ENCODE measurements at places on chromosomes 4 and X.

DNA sequence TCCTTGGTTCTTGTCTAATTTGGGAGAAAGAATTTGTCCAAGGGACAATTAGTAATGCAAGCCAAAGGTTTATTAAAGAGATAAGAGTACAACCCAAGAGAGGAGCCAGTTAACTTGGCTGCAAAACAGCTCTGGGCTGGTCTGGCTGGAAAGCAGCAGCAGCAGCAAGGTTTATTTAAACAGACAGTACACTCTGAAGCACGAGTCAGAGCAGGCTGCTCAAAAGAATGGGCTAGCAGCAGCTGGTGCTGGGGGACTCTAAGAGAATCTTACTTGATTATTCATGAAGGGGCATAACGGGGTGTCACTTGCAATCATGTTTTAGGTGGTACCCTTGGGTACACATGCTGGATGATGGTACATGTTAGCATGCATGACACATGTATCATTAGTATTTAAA lies 17.1 kb upstream of the CT47C1 start:
- H3K4me3 ChIP-seq: no peak overlapping the region
- no peak overlapping the region for H3K27ac ChIP-seq
- no peaks in the 10 kb centered on the region for H3K4me1 ChIP-seq
- no peaks in the 10 kb centered on the region for H3K36me3 ChIP-seq
- H3K27me3 ChIP-seq: no peaks in the 10 kb centered on the region

GRCh38 chr4:114284629-114285028 lies 305.2 kb upstream of the ARSJ start:
- DNase-seq: no peak
- no peaks in the 10 kb centered on the region for H3K27me3 ChIP-seq
- no peak overlapping the region for H3K27ac ChIP-seq
- H3K4me1 ChIP-seq: no peaks in the 10 kb centered on the region

DNA sequence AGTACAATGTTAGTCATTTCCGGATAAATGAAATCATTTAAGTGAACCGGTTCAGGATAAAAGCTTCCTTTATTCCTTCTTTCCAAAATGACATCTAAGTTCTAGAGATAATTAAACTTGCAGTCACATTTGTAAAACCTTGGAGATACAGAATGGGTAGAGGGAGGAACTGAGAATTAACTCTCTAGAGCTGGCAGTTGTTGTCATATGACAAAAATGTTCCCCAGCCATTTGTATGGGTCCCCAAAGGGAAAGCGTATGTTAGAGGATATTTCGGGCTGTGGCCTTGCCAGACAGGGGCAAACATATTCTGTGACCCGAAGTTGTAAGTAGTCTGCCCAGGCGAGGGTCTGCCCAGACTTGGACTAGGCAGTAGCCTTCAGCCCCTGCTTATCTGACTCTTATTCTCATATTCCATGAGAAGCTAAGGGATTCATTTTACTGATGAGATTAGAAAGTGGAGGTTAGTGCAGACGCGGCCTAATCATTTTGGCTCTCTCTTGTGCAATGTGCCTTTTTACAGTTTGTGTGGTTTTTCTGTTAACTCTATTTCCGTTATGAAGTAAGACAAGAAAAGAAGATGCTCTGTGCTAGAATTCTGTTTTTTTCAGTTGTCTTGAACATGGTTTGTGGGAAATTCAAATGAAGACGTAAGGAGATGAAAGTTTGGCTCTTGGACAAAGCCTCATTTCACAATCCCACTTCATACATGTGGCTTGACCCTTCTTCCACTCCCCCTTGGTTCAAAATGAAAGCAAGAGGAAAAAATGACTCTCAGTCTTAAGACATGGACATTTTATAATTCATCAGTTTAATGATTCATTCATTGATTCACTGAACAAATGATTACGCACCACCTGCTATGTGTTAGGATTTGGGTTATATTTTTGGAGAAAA lies 2394.2 kb upstream of the AGA start:
- H3K4me1 ChIP-seq: no peaks in the 10 kb centered on the region
- no peak overlapping the region for H3K4me3 ChIP-seq
- DNase-seq: no peak
- H3K27me3 ChIP-seq: no peaks in the 10 kb centered on the region
- H3K36me3 ChIP-seq: no peaks in the 10 kb centered on the region
- H3K27ac ChIP-seq: no peak overlapping the region

GRCh38 chr4:181427076-181427475 lies 816.1 kb upstream of the TENM3 start:
- DNase-seq: no peak
- H3K27ac ChIP-seq: no peak overlapping the region
- no peaks in the 10 kb centered on the region for H3K4me1 ChIP-seq
- no peaks in the 10 kb centered on the region for H3K36me3 ChIP-seq
- H3K27me3 ChIP-seq: no peaks in the 10 kb centered on the region

DNA sequence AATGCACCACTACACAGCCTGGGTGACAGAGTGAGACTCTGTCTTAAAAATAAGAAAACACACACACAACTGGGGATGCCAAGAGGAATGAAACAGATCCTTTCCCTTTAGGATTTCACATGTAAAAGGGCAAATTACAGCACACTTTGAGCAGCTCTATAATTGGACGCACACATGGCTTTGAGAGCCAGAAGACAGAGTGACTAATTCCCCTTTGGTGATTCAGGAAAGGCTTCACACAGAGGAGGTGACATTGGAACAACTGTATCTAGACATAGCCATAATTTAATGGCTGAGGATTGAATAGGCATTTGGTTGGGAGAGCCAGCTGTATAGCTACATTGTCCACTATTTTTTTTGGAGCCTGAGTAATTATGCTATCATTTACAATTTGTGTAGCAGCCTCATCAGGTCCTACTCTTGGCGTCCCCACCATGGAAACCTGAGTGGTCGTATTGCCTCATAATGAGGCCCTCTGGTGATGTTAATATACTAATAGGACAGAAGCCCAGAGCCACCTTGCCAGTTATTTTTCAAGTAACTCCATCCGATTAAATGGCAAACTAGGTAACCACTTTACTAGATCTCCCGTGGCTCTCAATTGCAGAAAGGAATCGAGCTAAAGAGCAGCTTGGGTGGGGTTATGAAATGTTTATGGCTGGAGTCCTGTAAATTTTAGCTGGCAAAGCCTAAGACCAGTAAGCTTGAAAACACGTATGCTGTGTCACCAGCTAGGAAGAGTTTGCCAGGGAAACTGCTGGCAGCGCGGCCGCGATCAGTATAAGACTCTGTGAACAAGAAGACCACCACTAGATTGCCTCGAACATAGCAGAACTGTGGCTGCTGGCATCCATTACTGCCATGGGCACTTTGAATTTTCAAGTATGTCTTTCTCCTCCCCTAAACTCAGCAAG lies 8.5 kb upstream of the PPEF1 start:
- H3K36me3 ChIP-seq: no peaks in the 10 kb centered on the region
- no peak overlapping the region for H3K27ac ChIP-seq
- no peaks in the 10 kb centered on the region for H3K4me1 ChIP-seq

DNA sequence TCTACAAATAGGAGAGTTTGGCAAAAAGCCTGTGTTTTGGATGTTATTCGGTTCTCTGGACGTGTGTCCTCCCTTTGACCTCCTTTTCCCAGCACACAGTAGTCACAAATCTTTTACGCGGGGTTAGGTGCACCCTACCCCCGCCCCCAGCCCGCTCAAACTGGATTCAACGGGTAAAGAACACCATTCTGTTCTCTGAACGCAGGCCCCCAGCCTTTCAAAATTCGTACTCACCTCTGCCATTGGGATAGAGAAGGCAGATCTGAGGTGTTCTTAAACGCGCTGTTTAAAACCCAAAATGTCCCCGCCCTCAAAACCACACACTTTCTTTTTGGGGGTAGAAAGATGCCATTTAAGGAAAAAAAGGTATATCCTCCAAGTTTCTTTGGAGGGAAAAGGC lies 2.7 kb downstream of the LEF1 start:
- peaks cover 7% of the 10 kb centered on the region for H3K27me3 ChIP-seq
- peak overlapping the region; percentile 95 for H3K4me3 ChIP-seq
- DNase-seq: no peak
- peak overlapping the region; percentile 74 for H3K27ac ChIP-seq

GRCh38 chr4:48710446-48711209 lies 69.5 kb downstream of the FRYL start:
- no peak overlapping the region for H3K4me3 ChIP-seq
- no peaks in the 10 kb centered on the region for H3K4me1 ChIP-seq
- peaks cover 4% of the 10 kb centered on the region for H3K36me3 ChIP-seq
- DNase-seq: no peak

- DNase-seq: no peak
- no peak overlapping the region for H3K27ac ChIP-seq
- no peak overlapping the region for H3K4me3 ChIP-seq
These were observed 57.4 kb downstream of the MOSPD2 start for GRCh38 chrX:14930663-14931062.

DNA sequence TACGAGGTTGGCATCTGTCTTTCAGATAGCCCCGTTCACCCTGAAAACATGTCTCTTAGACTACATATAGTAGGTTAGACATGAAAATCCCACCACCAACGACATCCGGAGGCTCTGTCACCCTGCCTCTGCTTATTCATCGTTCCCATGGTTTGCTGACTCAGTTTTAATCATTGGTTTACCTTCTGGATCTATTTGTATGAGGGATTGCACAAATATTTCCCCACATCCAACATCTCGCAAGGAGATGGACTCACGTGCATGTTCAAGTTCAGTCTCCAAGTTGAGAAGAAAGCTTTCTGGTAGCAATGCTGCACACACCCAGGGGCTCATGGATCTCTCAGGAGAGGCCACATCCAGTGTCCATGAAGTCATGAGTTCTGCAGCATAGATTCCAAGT lies 10.8 kb downstream of the CETN2 start:
- DNase-seq: no peak
- H3K4me1 ChIP-seq: no peaks in the 10 kb centered on the region
- no peaks in the 10 kb centered on the region for H3K36me3 ChIP-seq
- no peaks in the 10 kb centered on the region for H3K27me3 ChIP-seq
- H3K4me3 ChIP-seq: no peak overlapping the region

- no peaks in the 10 kb centered on the region for H3K36me3 ChIP-seq
- no peaks in the 10 kb centered on the region for H3K4me1 ChIP-seq
- DNase-seq: no peak
- H3K4me3 ChIP-seq: no peak overlapping the region
- no peak overlapping the region for H3K27ac ChIP-seq
These were observed 243.1 kb upstream of the FTHL17 start for GRCh38 chrX:31314921-31315320.

DNA sequence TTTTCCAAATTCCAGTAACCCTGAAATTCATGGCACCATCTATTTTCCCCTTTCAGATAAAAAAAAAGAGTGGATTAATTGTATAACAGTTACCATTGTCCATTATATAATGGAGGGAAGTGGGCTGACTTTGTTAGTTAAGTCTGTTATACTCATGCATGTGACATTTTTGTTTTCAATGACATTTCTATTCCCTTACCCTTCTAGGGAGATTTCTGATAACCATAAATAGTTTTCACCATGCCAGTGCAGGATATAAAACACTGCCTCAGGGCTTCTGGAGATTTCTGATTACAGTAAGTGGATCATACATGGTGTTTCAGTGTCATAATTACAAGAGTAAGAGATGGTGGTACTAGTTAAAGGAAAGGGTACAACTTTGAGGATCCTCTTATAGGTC lies 45.5 kb downstream of the SUPT20HL1 start:
- H3K36me3 ChIP-seq: no peaks in the 10 kb centered on the region
- no peak overlapping the region for H3K4me3 ChIP-seq
- H3K27me3 ChIP-seq: no peaks in the 10 kb centered on the region
- H3K27ac ChIP-seq: no peak overlapping the region
- H3K4me1 ChIP-seq: no peaks in the 10 kb centered on the region

DNA sequence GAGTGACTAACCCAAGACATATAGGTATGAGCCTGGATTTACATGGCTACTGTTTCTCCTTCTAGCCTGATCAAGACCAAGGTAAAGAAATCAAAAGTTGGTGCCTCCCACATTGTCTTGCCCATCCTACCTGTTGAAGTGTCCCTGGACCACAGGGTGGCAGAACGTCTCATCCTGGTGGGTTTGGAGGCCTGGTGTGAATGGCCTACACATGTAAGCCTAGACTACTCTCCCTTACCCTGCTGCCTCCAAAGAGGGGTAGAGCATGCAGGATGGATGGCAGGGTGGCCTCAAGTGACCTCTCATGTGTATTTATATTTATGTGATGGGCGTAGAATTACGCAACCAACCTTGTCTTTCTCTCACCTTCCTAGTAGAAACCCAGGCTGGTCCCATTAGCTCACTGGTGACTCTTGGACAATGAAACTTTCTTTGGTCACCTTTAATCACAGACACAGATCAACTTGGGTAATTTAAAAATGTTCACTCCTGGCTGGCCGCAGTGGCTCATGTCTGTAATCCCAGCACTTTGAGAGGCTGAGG lies 73.3 kb upstream of the SOD3 start:
- no peak for DNase-seq
- H3K27ac ChIP-seq: no peak overlapping the region
- H3K36me3 ChIP-seq: no peaks in the 10 kb centered on the region
- H3K4me1 ChIP-seq: no peaks in the 10 kb centered on the region

DNA sequence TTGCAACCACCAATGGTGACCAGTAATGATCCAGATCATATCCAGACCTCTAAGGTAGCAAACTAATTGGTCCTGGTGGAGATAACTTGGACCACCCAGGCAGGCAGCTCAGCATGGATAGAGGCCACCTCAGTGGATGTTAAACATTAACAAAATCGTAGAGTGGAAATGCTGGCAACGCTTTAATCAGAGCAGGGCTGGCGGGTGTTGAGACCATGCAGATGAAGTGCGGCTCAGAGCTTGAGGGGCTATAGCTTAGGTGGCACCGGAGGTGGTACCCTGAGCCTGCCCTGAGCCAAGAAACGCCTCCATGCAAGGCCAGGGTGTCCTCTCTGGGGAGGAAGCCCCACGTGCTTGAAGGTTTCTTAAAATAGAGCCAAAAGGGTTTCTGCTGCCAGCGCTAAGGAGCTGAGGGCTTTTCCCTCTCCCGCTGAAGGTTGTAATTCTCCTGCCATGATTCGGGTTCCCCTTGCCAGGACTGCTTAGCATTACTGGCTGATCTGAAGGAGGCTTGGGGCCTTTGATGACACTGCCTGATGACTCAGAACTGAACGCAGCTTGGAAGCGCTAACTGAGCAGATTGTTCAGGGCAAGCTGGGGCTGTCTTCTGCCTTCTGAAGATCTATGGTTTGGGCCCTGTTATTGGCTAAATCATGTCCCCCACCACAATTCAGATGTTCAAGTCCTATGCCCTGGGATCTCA lies 177.8 kb upstream of the ATP6AP2 start:
- H3K4me1 ChIP-seq: no peaks in the 10 kb centered on the region
- no peak overlapping the region for H3K27ac ChIP-seq
- no peaks in the 10 kb centered on the region for H3K27me3 ChIP-seq

DNA sequence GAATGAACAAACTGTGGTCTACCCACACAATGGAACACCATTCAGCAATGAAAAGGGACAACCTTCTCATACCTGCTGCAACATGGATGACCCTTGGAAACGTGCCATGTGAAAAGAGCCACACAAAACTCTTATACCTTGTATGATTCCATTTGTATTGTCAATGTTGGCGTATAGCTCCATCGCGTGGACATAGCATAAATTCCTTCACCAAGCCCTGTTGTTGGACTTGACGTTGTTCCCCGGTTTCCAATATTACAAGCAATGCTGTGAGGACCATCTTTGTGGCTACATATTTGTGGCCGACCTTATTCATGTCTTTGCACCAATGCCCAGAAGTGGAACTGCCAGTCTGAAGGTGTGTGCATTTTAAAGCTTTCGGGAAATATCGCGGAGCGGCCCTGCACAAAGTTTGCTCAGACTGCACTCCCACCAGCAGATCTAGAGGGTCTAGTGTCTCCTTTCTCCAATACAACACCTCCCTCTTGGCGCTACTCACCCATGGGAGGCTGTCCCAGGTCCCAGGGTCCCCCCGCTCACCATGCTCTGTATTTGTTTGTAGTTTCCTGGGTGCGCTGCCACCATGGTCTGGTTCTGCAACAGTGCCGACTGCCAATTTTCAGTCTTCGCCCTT lies at the start of gene CLDN34:
Gene CLDN34, plus strand, starts transcription at position 584 of the 634 bp plus-strand sequence. Its CDS starts 0 bp downstream, at position 584.
- H3K27ac ChIP-seq: no peak within 1 kb of the TSS
- H3K27me3 ChIP-seq: no peaks in the 10 kb centered on the region
